ENCODE measurements at places on chromosomes 3 and 15. TPM values are rescaled to one million over a fixed set of nuclear protein-coding genes. Genes with fewer than 3 reads are reported as not detected.

DNA sequence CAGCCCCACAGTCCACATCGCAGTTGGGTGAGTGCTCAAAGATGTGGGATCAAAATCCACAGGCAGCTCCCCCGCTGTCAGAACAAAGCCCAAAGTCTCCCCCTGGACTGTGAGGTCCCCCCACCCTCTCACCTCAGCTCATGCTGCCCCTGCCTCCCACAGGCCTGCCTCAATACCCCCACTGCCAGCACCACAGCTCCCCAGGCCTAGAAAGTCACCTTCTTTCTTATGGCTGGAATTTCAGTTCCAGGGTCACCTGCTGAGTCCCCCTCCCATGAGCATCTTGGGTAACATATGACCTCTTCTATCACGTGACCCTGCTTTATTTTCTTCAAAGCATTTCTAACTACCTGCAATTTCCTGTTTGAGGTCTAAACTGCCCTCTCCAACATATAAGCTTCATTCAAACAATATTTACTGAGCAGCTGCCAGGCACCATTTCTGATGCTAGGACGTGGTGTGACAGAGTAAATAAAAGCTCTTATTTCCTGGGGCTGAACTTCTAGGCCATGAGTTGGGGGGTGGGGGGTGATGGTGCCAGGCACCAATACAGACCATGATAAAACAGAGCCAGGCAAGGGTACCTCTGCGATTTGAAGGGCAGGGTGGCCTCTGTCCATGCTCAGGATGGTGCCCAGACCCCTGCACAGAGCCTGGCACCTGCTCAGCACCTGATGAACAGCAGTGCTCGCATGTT is 2.4 kb upstream of the TMEM89 start:
- DNase-seq, result no peak

GRCh38 chr3:16494094-16494493 is 19.4 kb downstream of the RFTN1 start:
- DNase-seq, result no peak

GRCh38 chr15:81024265-81024872 is 23.6 kb downstream of the TLNRD1 start:
- no peak for DNase-seq

GRCh38 chr15:70726753-70727152 is 36.6 kb downstream of the UACA start:
- no peak for DNase-seq

- no peak for DNase-seq
Measured at GRCh38 chr3:146262371-146263110, 11.6 kb upstream of the PLSCR4 start.

DNA sequence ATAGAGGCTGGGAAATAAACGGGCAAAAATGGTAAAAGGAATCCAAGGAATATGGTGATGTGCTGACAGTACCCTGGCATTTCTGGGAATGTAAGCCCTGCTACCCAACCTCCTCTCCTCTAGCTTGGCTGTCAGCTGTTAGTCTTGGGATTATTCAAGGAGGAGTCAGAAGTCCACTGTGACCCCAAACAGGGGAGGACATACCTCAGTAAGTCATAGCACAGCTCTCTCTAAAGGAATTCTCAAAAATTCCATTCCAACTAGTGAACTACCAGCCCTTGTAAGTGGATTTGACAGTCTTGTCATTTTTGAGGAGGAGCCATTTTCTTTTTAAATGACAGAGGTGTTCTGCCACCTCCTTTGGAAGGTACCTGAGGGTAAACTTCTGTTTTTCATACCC is 207.5 kb downstream of the PDCD6IP start:
- no peak for DNase-seq

DNA sequence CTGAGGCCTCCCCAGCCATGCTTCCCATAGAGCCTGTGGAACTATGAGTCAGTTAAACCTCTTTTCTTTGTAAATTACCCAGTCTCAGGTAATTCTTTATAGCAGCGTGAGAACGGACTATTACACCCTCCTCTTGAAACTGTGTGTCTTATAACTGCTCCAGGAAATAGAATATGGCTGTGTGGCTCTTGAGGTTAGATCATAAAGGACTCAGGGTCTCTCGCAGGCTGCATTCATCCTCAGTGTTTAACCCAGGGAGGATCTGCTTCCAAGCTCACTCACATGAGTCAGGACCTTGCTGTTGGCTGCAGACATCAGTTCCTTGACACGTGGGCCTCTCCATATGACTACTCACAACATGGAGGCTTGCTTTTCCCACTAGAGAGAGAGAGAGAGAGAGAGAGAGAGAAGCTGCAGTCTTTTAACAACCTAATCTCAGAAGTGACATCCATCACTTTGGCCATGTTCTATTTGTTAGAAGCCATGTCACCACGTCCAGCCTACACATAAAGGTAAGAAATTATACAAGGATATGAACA is 114.3 kb upstream of the UBE2E1 start:
- no peak for DNase-seq

- no peak for DNase-seq
Measured at GRCh38 chr3:74883690-74884089, 269.2 kb upstream of the CNTN3 start.

DNA sequence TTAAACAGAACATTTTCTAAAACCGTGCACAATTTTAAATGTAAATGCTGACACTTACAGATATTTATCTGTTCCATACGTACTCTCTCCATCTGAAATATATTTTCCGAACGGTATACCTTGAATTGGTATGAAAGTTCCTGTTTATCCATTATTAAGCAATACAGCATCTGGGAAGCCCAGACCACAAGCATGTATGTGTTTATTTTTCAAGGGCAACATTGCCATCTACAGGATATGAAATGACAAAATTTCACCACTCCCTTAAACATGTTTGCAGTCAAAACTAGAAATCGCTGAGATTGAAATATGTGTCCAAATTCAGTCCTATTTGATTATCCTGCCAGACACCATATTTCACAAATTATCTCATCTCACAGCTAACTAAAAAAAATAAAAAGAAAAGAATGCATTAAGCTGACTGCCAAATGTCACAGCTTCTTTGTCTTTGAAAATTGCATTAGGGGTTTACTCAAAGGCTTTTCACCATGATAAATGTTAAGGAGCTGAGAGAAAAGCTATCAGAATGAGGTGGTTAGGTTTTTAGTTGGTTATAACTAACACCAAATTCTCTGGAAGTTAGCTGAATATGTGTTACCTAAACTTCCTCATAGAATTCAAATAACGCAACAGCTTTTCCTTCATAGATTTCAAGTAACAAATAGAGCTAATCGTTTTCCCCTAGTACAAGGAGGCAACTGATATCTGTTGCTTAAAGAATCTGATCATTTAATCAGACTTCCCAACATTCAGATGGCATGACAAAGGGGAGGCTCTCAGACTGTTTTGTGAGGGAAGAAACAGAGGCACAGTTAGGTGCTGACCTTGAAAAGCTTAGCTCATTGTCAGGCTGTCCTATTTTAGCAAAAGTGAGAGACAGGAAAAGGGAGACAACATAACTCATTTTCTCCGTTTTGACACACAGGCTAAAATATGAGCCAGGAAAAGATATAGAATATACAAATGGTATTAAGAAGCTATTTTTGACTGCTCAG is 533.1 kb downstream of the TBL1XR1 start:
- no peak for DNase-seq

DNA sequence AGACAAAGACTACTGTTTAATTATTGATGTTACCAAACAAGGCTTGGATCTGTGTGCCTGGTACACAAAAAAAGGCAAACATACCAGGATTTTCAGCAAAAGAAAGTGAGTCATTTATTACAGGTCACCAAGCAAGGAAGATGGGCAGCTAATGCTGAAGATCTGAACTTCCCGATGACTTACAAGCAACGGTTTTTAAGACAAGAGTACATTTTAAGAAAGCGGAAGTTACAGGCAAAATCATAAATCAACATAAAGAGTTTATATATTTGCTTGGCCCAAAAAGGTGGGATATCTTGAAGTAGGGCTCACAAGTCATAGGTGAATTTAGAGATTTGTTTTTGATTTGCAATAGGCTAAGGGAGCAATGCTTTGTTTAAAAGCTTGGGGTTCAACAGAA is 125.4 kb upstream of the SPATA16 start:
- DNase-seq, result no peak

MASP1 gene
- total RNA-seq, result 4.7 TPM

- no peak for DNase-seq
Measured at GRCh38 chr15:41276831-41277230, 45.8 kb downstream of the CHP1 start.

NMNAT3 gene
- total RNA-seq, result 31.2 TPM

DNA sequence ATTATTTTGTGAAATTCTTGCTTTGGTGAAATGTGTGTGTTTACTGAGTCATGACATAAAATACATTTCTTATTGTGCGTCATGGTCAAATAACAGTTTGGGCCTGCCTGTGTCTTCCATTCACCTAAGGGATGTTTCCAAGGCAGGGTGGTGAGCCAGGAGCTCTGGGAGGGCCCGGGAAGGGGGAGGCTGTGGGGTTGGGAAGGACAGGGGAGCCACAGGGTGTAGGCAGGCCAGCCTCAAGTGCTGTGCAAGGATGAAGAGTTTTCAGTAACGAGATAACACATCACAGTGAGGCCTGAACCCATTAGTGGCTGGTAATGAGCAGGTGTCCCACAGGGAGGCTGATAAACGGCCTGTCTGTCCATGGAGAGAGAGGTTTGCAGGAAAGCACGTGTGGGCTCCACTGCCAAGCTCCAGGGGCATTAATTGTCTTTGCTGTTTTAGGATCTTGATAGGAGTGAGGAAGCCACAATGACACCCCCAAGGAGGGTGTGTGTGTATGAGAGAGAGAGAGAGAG is 35.6 kb upstream of the SEC13 start:
- no peak for DNase-seq

GOLGA8G gene
- total RNA-seq, result not detected

- DNase-seq, result no peak
Measured at GRCh38 chr3:707041-707440, 385.8 kb upstream of the CNTN6 start.

GRCh38 chr3:119967353-119968006 is 126.8 kb downstream of the GSK3B start:
- no peak for DNase-seq

GPR156 gene
- 1.5 TPM for total RNA-seq

- DNase-seq, result no peak
Measured at GRCh38 chr15:49320351-49320750, 102.7 kb upstream of the FGF7 start.

STT3B gene
- total RNA-seq, result 126 TPM

SMCO1 gene
- not detected for total RNA-seq

GRCh38 chr3:177665122-177665808 is 468.0 kb upstream of the TBL1XR1 start:
- no peak for DNase-seq

SAMMSON gene
- 0.20 TPM for total RNA-seq

ZNF770 gene
- 21.0 TPM for total RNA-seq

GRCh38 chr3:187850258-187850921 is 105.1 kb upstream of the BCL6 start:
- peak; percentile 60 for DNase-seq

ITIH1 gene
- total RNA-seq, result not detected

DNA sequence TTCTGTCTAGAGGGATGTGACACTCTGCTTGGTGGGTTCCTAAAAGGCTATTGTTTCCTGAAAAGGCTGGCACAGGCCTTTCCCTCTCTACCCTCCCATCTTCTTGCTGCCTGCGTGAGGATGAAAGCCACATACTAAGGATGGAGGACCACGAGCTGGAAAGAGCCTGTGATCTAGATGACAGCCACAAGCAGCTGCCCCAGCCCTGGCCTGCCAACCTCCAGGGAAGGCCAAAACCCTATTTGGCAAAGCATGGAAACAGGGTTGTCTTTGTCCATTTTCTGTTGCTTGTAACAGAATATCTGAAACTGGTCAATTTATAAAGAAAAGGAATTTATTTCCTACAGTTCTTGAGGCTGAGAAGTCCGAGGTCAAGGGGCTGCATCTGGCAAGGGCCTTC is 144.5 kb downstream of the FBLN2 start:
- no peak for DNase-seq

SI gene
- 0.83 TPM for total RNA-seq

DNA sequence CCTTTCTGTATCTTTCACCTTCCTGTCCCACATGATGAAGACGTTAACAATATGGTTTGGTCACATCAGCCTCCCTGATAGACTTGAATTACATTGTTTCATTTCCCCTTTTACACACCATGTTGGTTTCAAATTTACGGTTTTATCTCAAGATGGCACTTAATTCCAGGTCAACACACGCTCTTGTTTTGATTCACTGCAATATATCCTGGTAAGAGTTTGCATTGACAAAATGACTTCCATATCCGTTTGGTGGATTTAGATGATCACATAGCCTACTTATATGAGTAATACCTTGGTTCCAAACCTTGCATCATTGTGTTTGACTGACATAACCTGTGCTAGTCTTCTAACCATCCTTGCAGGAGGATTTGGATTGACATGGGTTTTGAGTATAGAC is 499.4 kb downstream of the ROBO1 start:
- no peak for DNase-seq

DNA sequence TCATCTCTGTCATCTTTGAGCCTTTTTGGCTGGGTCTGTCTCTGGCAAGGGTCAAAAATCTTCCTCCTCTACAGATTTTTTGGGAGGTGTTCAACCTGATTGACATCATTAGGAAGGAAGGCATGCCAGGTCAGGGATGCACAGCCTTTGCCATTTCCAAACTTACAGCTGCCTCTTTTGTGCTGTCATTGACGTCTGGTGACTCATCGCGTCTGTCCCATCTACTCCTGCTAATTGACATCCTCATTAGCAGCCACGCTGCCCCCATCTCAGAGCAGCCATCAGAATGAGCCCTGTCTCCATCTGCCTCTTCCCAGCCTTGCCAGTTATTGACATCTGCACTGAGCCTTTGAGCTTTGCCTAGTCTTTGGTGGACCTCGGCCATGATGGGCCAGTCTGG is 53.0 kb downstream of the PDIA5 start:
- DNase-seq, result no peak

COL7A1 gene
- total RNA-seq, result 13.1 TPM

- no peak for DNase-seq
Measured at GRCh38 chr15:65082303-65082953, 5.9 kb downstream of the KBTBD13 start.

ARGFX gene
- total RNA-seq, result not detected

DNA sequence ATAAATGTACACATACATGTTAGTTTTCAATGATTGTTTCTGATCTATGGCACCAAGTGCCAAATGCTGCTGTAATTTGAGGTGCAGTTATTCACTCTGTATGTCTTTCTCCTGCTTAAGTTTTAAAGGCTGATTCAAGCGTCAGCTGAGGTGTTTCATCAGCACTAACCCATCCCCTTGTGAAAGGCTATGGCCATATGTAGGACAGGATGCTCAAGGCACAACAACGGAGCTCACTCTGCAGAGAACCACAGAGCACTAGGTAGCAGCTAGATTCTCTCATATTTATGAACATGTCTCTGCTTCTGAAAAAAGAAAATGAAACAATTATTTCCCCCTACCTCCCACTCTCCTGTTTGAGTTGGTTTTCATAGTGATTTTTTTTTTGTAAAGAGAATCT is 340.0 kb upstream of the TMCO5A start:
- no peak for DNase-seq

DNA sequence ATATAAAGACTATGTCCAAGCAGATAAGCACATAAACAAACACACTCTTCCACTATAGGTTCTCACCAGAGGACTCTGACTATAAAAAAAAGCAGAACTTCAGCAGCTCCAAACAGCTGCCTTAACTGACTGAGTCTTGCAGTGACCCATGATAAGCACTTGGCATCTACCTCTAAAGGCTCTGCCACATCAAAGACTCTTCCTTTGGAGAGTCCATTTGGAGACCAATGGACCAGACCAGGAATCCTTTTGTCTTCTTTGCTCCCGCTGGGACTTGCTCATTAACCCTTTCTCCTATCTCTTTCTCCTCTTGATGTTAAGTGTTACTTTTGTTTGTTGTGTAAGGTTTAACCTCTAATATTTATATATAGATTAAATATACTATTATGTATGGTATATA is 424.1 kb downstream of the RSL24D1 start:
- no peak for DNase-seq

GPR160 gene
- 0.35 TPM for total RNA-seq

GRCh38 chr3:66113542-66113941 is 74.8 kb upstream of the MAGI1 start:
- no peak for DNase-seq

FBXW12 gene
- total RNA-seq, result 0.33 TPM

Data from ovary (tissue), 10 donors.